ENCODE measurements at places on chromosomes 13 and 19.

GRCh38 chr13:108734676-108735075 is 105.3 kb downstream of the MYO16 start:
- no peak for DNase-seq

DNA sequence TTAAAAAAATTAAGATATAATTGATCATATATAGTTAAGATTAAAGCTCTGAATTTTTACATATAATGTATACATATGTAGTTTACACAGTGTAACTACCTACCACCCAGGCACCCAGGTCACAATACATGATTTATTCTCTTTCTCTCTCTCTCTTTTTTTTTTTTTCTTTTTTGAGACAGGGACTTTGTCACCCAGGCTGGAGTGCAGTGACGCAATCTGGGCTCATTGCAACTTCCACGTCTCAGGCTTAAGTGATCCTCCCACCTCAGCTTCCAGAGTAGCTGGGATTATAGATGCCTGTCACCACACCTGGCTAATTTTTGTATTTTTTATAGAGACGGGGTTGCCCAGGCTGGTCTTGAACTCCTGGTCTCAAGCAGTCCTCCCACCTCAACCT is 18.8 kb upstream of the CLASRP start:
- DNase-seq: no peak

DNA sequence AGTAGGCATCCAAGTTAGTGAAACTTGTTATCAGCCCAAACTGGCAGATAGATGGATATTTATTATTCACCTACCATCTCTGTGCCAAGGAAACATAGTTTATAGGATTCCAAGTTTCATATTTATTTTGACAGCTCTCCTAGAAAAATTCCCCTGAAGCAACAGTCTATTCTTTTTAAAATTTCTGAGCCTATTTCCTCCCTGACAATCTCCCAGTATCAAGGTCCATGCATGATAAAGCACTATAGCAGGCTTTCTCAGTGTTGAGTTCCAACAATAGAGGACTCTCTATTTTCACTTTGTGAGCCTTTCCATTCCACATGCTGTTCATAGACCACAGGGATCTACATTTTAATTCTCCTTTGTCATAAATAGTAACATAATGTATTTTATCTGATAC is 312.6 kb downstream of the SLITRK6 start:
- DNase-seq: no peak

DNA sequence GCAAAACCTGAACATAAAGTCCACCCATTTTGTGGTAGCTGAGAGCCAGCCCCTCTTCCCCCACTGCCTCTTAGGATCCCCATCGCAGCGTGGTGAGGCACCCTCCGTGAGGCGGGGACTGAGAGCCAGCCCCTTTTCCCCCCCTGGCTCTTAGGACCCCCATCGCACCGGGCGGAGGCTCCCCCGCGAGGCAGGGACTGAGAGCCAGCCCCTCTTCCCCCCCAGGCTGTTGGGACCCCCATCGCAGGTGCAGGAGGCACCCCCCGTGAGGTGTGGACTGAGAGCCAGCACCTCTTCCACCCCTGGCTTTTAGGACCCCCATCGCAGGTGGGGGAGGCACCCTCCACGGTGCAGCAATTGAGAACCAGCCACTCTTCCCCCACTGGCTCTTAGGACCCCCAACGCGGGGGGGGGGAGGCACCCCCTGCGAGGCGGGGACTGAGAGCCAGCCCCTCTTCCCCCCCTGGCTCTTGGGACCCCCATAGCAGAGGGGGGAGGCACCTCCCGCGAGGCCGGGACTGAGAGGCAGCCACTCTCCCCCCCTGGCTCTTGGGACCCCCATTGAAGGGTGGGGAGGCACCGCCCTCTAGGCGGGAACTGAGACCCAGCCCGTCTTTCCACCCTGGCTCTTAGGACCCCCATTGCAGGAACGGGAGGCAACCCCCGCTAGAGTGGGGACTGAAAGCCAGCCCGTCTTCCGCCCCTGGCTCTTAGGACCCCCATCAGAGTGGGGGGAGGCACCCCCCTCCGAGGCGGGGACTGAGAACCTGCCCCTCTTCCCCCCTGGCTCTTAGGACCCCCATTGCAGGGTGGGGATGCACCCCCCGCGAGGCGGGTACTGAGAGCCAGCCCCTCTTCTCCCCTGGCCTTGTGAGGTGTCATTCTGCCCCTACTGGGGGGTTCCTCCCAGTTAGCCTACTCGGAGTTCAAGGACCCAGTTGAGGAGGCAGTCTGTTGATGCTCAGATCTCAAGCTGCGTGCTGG is 366.4 kb upstream of the SPRY2 start:
- no peak for DNase-seq

DNA sequence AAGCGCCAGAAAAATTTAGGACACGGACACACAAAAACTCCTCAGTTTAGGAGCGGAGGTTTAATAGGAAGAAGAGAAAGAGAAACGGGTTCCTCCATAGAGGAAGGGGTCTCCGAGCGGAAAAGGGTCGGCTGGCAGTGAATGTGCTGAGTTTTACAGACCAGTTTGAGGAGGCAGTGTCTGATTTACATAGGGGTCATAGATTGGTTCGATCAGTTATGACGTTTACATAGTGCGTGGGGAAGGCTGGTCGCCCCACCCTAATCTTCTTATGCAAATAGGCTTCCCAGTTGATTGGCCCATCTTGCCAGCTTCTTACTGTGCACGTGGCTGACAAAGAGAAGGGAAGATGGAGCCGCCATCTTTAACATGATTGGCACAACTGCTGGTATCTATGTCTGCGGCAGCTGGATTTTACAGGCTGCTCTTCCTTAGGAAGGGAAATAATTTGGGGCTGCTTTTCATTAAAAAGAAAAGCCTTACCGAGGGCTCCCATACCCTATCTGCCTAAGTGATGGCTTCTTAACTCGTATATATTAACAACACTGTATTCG is 1.2 kb upstream of the ZNF225 start:
- no peak for DNase-seq

- no peak for DNase-seq
Observed at GRCh38 chr19:51520728-51521127, 10.7 kb downstream of the SIGLEC6 start.

GRCh38 chr19:23071147-23071511 is 45.7 kb upstream of the ZNF730 start:
- DNase-seq: peak; percentile 39

- DNase-seq: no peak
Observed at GRCh38 chr19:13839938-13840304, 37.0 kb upstream of the NANOS3 start.

- DNase-seq: no peak
Observed at GRCh38 chr13:40172878-40173277, 493.6 kb downstream of the FOXO1 start.

- no peak for DNase-seq
Observed at GRCh38 chr13:99830931-99831330, 140.6 kb downstream of the ZIC5 start.

- DNase-seq: peak; percentile 39
Observed at GRCh38 chr19:20664901-20665781, 3.8 kb upstream of the ZNF626 start.

GRCh38 chr13:43094901-43095300 is 71.5 kb downstream of the DNAJC15 start:
- no peak for DNase-seq

GRCh38 chr13:87999788-88000187 is 328.6 kb downstream of the SLITRK5 start:
- no peak for DNase-seq

- DNase-seq: no peak
Observed at GRCh38 chr13:44311011-44311780, 62.4 kb upstream of the SERP2 start.

DNA sequence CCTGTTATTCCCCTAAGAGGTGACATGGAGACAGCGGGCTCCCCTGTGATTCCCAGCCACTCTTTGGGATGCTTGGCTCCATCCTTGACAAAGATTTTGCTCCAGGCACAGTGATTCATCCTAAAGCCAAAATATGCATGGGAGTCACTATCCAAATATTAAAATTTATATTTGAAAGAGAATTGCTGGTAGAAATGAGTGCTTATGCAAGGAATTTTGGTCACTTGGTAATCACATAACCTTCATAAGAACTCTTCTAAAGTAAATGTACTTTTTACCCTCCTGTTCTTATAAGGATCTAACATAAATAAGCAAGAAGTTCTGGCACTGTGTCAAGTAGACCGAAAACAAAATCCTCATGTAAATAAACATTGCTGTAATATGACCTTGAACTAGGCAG is 385.8 kb downstream of the ITGBL1 start:
- no peak for DNase-seq

GRCh38 chr13:22700246-22700887 is 480.4 kb upstream of the SGCG start:
- DNase-seq: no peak

DNA sequence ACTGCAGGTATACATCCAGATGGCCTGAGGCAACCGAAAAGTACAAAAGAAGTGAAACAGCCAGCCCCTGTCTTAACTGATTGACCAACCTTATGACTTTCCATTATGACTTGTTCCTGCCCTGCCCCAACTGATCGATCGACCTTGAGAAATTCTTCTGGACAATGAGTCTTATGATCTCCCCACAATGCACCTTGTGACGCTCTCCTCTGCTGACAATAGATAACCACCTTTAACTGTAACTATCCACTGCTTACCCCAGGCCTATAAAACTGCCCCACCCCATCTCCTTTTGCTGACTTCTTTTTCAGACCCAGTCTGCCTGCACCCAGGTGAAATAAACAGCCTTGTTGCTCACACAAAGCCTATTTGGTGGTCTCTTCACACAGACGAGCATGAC is 11.2 kb downstream of the ZNF83 start:
- no peak for DNase-seq

GRCh38 chr13:42174344-42175162 is 97.4 kb upstream of the AKAP11 start:
- DNase-seq: no peak

- DNase-seq: no peak
Observed at GRCh38 chr13:99944606-99945005, 27.0 kb downstream of the ZIC5 start.

- no peak for DNase-seq
Observed at GRCh38 chr19:53294786-53295441, 27.4 kb upstream of the VN1R4 start.

GRCh38 chr13:51034906-51035305 is 76.2 kb downstream of the C13orf42 start:
- DNase-seq: no peak

DNA sequence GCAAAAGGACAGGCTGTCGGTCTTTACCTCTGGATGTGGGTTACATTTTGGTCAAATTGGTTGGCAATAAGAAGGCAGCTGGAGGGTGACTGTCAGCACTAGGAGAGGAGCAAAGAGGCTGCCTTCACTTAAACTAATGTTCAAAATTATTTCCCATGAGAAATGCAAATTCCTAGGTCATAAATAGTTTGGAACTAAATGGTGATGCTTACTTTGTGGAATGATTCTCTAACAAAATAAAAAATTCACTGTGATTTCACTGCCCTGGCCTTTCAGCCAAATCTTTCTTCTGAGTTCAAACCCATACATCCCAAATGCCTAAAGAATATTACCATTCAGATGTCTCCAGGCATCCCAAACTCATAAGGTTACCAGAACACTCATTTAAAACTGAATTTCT is 25.0 kb upstream of the OXGR1 start:
- no peak for DNase-seq

DNA sequence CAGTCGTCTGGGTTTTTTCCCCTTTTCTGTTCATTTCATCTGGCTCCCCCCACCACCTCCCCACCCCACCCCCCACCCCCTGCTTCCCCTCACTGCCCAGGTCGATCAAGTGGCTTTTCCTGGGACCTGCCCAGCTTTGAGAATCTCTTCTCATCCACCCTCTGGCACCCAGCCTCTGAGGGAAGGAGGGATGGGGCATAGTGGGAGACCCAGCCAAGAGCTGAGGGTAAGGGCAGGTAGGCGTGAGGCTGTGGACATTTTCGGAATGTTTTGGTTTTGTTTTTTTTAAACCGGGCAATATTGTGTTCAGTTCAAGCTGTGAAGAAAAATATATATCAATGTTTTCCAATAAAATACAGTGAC is 9.3 kb downstream of the CALM3 start:
- peak; percentile 13 for DNase-seq

DNA sequence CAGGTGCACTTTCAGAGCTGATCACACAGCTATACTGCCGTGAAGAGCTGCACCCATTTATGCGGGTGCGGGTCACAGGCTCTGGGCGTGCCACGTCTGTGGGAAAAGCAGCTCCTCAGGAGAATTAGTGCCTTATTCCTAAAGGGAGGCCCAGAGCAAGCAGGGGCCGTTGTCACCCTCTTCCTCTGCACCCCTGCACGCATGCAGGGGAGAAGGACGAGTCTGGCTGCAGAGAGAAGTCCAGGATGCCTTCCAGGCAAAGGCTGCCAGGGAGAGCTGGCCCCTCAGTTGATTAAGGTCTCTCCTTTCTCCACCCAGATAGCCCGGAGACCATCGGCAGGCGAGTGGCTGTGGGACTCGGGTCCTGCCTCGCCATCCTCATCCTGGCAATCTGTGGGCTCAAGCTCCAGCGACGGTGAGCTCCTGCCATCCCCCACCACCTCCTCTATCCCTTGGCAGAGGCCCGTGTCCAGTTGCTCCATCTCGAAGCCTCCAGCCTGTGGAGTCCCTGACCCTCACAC is 3.1 kb upstream of the FFAR1 start:
- DNase-seq: peak; percentile 14

- DNase-seq: no peak
Observed at GRCh38 chr13:66971004-66971403, 259.1 kb downstream of the PCDH9 start.

DNA sequence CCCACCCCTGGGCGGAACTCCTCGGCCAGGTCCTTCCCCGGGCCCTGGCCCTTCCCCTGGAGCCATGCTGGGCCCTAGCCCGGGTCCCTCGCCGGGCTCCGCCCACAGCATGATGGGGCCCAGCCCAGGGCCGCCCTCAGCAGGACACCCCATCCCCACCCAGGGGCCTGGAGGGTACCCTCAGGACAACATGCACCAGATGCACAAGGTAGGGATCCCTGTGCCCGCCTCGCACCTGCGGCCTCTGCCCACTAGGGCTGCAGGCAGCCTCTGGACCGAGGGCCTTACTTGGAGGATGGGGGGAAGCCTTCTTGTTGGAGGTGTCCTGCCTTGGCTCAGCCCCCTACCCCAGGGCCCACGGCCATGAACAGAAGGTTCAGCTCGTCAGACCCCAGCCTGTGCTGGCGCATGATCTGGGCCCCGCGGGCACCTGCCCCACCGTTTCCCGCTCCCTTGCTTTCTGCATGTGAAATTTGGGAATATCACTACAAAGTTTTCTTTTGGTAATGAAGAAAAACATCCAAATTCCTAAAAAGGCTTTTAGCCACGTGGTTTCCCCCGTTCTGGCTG is 23.4 kb downstream of the SMARCA4 start:
- DNase-seq: no peak

GRCh38 chr13:76004416-76004815 is 368.3 kb downstream of the LMO7 start:
- DNase-seq: no peak

All from ovary (tissue), 10 donors.